ENCODE measurements at places on chromosomes 2 and 18.

DNA sequence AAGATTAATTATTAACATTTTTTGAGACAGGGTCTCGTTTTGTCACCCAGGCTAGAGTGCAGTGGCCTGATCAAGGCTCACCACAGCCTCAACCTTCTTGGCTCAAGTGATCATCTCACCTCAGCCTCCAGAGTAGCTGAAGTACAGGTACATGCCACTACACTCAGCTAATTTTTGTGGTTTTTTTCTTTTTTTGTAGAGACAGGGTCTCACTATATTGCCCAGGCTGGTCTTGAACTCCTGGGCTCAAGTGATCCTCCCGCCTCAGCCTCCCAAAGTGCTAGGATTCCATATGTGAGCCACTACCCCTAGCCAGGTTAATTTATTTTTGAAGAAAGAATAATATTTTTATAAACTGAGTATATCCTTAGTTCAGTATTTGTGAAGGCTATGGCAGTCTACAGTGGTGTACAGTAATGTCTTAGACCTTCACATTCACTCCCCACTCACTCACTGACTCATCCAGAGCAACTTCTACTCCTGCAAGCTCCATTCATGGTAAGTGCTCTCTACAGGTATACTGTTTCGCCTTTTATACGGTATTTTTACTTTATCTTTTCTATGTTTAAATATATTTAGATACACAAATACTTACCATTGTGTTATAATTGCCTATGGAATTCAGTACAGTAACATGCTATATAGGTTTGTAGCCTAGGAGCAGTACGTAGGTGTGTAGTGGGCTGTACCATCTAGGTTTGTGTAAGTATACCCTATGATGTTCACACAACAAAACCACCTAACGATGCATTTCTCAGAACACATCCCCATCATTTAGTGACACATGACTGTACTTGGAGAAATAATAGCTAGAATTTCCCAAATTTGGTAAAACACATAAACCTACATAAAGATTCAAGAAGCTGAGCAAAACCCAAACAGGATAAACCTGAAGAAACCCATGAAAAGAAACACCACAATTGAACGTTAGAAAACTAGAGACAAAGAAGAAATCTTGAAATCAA lies 38.6 kb downstream of the MGAT4A start:
- DNase-seq: no peak

GRCh38 chr2:168797286-168797655 lies 5.2 kb upstream of the NOSTRIN start:
- DNase-seq: no peak

DNA sequence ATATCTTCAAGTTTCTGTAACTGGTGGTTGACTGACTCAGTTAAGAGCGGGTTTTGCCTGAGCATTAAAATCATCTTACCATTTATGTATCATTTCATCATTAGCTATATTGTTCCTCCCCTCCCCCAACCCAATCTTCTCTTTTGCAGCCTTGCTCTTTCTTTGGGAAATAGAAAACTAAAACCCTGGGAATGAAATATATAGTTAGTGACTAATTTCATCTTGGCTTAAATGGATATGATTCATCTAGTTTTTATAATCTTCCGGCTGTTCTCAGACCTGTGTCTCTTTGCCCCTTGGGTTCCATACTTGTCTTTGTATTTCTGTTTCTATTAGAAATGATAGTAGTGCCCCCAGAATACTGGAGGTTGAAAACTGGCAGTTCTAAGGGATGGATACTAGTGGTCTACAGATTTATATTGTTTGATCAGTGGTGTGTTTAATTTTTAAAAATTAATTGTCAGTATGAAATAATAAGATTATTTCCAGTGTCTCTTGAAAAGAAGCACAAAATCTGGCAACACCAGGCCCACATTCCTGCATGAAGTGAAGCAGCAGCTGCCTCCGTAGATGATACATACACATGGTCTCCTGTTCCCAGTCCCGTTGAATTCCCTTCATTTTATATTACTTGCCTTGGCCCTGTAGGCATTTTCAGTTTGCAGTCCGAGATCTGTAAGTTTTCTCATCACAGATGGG lies 44.5 kb downstream of the PHLPP1 start:
- no peak for DNase-seq

- DNase-seq: no peak
Observed at GRCh38 chr2:172305066-172305465, 122.3 kb upstream of the ITGA6 start.

GRCh38 chr2:179410552-179411356 lies 146.1 kb upstream of the SESTD1 start:
- DNase-seq: no peak

DNA sequence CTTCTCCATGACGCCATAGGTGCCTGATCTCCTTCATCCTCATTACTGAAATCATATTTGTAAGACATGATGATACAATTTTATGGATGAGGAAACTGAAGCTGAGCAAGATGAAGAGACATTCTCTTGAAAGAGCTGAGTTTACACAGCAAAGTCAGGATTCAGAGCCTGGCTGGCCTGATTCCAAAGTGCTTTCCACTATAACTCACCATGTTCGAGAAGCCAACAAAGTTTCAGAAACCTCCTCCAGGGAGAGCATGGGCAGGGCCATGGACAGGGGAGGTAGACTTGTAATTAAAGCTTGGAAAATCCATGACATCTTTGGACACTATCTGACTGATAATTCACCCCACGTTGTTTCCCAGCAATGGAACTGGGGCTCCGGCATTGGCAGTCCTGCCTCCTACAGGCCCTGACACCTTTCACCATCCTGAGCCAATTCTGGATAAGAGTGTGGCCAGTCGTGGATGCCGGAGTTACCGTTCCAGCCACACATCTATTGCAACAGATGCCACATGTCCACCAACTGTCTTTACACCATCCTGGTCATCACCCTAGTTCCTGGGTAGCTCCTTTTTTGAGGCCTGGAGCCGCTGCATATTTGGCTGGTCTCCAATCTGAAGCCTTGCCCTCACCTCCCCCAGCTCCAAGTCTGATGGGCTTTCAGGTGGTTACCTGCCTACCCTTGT lies 85.0 kb upstream of the PPP1CB start:
- DNase-seq: no peak

- DNase-seq: no peak
Observed at GRCh38 chr2:140696449-140696848, 1434.4 kb downstream of the LRP1B start.

- DNase-seq: no peak
Observed at GRCh38 chr2:84212611-84213314, 246.3 kb downstream of the SUCLG1 start.

DNA sequence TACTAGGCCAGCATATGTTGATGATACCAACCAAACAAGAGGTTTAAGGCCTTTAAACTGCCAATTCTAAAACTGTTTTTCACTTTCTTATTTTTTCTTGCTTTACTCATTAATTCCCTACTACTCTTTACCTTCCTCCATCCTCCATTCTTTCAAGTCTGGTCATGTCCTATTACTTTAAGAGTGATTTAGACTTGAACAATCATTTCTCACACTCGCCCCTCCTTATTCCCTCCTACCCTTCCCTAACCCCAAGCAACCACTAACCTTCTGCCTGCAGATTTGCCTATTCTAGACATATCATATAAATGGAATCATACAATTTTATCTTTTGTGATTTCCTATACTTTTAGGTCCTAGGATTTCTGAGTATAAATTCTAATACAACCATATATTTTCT lies 127.7 kb downstream of the USP34 start:
- no peak for DNase-seq
